GM23338 (cell line): ENCODE measurements at places on chromosomes 16 and 17. TPM values are rescaled to one million over a fixed set of nuclear protein-coding genes. Genes with fewer than 3 reads are reported as not detected.

KRT27 gene
- total RNA-seq = not detected in 2 replicates

DNA sequence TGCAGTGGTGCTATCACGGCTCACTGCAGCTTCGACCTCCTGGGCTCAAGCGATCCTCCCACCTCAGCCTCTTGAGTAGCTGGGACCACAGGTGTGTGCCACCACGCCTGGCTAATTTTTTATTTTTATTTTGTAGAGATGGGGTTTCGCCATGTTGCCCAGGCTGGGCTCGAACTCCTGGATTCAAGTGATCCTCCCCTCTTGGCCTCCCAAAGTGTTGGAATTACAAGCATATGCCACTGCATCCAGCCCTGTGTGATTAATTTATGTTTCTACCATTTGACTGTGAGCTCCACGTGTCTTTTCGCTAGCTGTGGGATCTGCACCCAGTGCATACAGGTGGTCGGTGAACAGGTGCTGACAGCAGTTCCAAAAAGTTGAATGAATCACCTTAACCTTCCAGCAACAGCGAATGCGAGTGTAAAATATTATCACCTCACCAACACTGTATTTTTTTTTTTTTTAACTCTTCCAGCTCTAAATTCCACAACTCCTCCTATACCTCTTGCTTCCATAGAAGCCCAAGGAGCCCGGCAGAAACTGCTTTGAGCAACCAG is 484 bp upstream of the NUDT7 start:
- peak overlapping the region; percentile 14; the same call in 1 of the 2 replicates for H3K27ac ChIP-seq
- no peaks in the 10 kb centered on the region for H3K27me3 ChIP-seq
- no peak for DNase-seq
- H3K36me3 ChIP-seq = no peaks in the 10 kb centered on the region
- H3K4me3 ChIP-seq = no peak overlapping the region
- peaks cover 8% of the 10 kb centered on the region; the same call in 1 of the 2 replicates for H3K4me1 ChIP-seq

DNA sequence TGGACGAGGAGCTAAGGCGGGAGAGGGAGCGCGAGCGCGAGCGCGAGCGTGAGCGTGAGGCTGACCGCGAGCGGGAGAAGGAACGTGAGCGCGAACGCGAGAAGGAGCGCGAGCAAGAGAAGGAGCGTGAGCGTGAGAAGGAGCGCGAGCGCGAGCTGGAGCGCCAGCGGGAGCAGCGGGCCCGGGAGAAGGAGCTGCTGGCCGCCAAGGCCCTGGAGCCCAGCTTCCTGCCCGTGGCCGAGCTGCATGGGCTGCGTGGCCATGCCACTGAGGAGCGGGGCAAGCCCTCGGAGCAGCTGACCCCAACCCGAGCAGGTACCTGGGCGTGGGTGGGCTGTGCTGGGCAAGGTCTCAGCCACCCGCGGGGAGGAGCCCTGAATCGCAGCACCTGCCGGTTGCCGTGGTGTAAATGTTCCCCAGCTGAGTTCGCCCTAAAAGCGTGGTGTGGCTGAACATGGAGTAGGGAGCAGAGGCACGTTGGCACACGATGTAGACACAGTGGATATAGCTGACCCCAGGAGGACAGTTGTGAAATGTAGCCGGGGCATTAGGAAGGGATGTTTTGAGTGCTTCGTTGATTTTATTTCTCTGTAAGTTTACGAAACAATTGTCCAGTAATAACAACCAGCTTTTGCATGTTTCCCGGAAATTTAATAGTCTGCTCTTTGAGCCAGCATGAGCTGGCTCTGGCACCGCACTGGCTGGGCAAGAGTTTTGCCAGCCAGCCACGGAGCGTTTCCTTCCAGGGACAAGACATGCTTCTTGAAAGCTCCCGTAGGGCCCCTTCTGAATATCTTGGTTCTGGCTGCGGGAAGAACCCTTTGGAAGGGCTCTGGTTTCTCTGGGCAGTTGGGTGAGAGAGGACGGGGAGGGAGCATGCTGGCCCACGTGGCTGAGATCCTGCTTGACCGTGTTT is 32.1 kb downstream of the GINS2 start:
- no peaks in the 10 kb centered on the region for H3K27me3 ChIP-seq
- H3K4me3 ChIP-seq = no peak overlapping the region
- H3K4me1 ChIP-seq = no peaks in the 10 kb centered on the region
- DNase-seq = no peak
- 0 out of 2 replicates have a peak, but pooled peaks cover 11% of the 10 kb centered on the region for H3K36me3 ChIP-seq

DDX52 gene
- total RNA-seq = 45.3 and 46.2 TPM in 2 replicates

DNA sequence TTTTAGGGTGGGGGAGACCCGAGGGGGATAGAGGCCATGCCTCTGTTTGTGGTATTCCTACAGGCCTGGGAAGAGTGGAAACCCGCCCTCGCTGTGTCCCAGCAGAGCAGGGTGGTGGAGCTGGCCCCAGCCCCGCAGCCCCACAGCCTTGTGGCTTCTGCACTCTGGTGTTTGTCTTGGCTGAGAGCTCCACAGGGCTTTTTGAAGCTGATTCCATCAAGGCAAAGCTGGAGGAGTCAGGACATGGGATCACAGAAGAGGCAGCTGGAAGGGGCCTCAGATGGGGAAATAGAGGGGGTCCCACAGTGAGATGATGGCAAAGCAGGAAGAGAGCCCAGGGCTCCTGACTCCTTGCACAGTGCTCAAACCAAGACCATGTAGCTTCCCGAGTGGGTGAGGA is 5.0 kb upstream of the WFIKKN2 start:
- no peaks in the 10 kb centered on the region for H3K27me3 ChIP-seq
- peaks cover 35% of the 10 kb centered on the region for H3K4me1 ChIP-seq
- H3K27ac ChIP-seq = no peak overlapping the region
- no peaks in the 10 kb centered on the region; the same call in 1 of the 2 replicates for H3K36me3 ChIP-seq

- H3K36me3 ChIP-seq = no peaks in the 10 kb centered on the region
- H3K4me3 ChIP-seq = no peak overlapping the region
- DNase-seq = no peak
- no peaks in the 10 kb centered on the region for H3K27me3 ChIP-seq
- no peak overlapping the region for H3K27ac ChIP-seq
- peaks cover 4% of the 10 kb centered on the region; the same call in 1 of the 2 replicates for H3K4me1 ChIP-seq
These were observed 12.0 kb upstream of the ANKFN1 start for GRCh38 chr17:56141046-56141839.

DNA sequence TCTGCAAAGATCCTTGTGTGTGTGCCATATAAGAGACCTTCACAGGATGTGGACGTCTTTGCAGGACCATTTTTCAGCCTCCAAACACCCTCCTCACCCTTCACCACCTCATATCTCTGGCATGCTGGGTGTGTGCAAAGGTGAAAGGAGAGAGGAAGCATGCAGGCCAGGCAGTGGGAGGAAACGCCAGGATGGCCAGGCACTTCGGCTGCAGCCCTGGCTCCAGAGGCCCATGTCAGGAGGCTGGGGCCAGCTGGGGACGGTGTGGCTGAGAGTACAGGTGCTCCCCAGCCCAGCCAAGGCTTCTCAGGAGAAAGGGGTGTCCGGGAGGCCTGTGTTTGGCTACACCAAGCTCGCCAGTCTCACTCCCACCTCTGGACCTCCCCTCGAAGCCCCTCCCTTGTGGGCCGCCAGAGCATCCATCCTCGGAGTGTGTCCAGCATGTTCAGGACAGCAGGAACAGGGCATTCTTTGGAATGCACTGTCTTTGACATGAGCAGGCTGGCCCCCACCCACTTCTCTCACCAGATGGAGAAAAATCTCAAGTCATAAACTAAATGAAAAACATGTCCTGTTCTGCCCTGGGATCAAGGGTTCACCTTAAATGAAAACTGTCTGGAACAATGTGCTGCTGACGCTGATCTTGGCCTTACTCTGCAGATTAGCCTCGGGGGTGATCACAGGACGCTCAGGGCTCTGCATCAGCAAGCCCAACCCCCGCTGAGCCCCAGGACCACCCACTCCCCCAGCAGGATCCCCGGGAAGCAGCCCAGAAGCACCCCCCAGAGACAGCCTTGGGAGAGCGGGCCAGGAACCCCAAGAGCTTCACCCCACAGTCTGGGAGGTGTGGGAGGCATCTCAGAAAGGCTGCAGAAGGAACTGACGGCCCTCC is 15.9 kb downstream of the PEMT start:
- no peak overlapping the region for H3K27ac ChIP-seq
- no peaks in the 10 kb centered on the region for H3K4me1 ChIP-seq
- no peak overlapping the region for H3K4me3 ChIP-seq
- no peak for DNase-seq
- no peaks in the 10 kb centered on the region for H3K27me3 ChIP-seq

DNA sequence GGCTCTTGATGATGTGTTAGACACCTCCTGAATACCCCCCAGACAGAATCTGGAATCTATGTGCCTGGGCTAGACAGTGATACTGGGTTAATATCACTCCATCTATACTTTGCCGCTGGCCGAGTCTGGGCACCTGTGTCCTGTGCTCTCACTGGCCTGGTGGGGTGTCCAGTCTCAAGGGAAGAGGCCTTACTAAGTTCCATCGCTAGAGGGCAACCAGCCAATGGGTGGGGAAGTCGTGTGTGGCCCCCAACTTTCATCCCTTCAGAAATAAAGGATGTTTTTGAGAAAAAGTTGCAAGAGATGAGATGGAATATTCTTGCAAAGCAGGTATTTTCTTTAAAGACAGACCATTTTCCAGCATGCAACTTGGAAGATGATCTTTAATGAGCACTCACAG is 1.6 kb upstream of the GLP2R start:
- H3K4me3 ChIP-seq = no peak overlapping the region
- peak; percentile 22 for DNase-seq
- H3K36me3 ChIP-seq = no peaks in the 10 kb centered on the region
- no peaks in the 10 kb centered on the region for H3K27me3 ChIP-seq
- no peaks in the 10 kb centered on the region for H3K4me1 ChIP-seq
- H3K27ac ChIP-seq = no peak overlapping the region

DNA sequence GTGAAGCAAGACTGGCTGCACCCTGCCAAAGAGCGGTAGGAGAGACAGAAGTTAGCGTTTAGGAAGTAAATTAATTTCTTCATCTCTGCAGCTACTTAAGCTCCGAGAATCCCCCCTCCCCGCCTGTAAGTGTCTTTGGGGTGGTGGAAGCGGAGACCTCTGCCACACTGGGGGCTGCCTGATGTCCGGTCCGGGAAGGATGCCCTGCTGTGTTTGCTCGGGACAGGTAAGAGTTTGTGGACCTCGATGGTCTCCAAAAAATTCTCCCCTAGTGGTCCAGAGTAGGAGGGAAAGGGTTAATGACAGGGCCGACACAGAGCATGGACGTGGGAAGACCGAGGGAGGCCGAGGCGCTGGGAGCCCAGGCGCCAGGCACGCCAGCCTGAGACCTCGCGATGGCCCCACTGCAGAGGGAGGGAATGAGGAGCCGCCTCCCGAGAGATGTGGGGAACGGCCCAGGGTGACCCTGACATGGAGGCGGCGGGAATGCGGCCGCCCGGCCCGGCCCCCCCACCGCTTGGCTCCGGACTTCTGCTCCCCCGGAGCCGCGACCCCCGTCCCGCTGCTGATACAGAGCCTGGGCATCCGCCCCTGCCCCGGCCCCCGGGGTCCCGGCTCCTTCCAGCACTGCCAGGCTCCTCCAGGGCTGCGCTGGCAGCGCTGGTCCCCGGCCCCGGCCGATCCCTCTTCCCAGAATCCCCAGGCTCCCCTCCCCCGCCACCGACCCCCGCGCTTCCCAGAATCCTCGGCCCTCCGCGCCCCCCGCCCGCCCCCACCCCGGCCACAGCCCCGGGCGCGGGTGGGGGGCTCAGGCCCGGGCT is 680 bp downstream of the ZNF629 start:
- H3K4me1 ChIP-seq = peaks cover 3% of the 10 kb centered on the region; the same call in 1 of the 2 replicates
- peak overlapping the region; percentile 95 for H3K4me3 ChIP-seq
- H3K27me3 ChIP-seq = no peaks in the 10 kb centered on the region
- DNase-seq = peak; percentile 72
- peaks cover 3% of the 10 kb centered on the region; the same call in 1 of the 2 replicates for H3K36me3 ChIP-seq
